Parietal lobe (tissue), 2 donors: ENCODE measurements at places on chromosomes 2 and 18. TPM values are rescaled to one million over a fixed set of nuclear protein-coding genes. Genes with fewer than 3 reads are reported as not detected.

OXER1 gene
- total RNA-seq = 0.31 TPM

LIPG gene
- 25.7 TPM for total RNA-seq

CCDC74B gene
- total RNA-seq = 5.6 TPM

CHRND gene
- not detected for total RNA-seq

RAB27B gene
- total RNA-seq = 17.2 TPM

ERFE gene
- 1.3 TPM for total RNA-seq

KIAA2012 gene
- 1.9 TPM for total RNA-seq

TMEM182 gene
- total RNA-seq = 4.1 TPM
